ENCODE measurements at places on chromosomes 12 and 14. TPM values are rescaled to one million over a fixed set of nuclear protein-coding genes. Genes with fewer than 3 reads are reported as not detected.

Gene TMCC3
- 5.8 TPM for total RNA-seq

Gene PDE3A
- 4.6 TPM for total RNA-seq

DNA sequence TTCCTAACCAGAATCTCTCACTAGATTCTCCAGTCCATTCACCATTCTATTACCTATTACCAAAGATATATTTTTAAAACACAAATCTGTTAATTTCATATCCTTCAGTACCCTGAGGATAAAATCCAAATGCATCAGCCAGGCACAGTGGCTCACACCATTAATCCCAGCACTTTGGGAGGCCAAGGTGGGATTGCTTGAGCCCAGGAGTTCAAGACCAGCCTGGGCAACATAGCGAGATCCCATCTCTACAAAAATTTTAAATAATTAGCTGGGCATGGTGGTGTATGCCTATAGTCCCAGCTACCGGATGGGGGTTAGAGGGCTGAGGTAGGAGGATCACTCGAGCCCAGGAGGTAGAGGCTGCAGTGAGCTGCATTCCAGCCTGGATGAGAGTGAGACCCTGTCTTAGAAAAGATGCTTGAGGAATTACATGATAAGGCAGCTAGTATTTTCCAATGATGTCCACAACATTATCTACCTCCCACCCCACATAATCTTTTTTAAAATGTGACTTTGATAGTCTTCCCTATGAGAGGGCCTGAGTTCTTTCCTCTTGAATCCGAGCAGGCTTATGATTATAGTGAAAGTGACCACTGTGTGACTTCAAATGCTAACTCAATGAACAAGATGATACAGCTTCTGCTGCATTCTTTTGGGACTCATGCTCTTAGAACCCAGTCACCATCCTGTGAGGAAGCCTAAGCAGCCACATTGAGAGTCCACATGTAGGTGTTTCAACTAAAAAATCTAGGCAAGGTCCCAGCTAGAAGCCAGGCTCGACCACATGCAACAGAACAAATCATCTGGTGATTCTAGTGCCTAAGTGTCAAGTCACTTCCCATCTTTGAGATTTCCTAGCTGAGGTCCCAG lies 18.0 kb downstream of the HECTD1 start:
- DNase-seq: no peak

- DNase-seq: no peak
These were observed 152.0 kb downstream of the BCAT1 start for GRCh38 chr12:24796876-24797275.

Gene LALBA
- total RNA-seq: not detected

Gene OR4N5
- not detected for total RNA-seq

- no peak for DNase-seq
These were observed 89.5 kb downstream of the SMOC1 start for GRCh38 chr14:69968681-69969080.

- no peak for DNase-seq
These were observed 534 bp downstream of the PPP2R3C start for GRCh38 chr14:35121026-35121886.

DNA sequence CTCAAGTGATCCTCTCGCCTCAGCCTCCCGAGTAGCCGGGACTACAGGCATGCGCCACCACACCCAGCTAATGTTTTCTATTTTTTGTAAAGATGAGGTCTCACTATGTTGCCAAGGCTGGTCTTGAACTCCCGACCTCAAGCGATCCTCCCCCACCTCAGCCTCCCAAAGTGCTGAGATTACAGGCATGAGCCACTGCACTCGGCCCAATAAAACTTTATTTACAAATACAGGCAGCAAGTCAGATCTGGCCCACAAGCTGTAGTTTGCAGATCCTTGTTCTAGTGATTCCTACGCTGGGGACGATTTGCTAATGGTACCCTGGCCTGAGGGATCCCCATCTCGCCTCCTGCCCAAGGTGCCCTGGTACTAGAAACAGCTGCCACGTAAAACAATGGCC lies 74.6 kb downstream of the CCDC88C start:
- DNase-seq: no peak

DNA sequence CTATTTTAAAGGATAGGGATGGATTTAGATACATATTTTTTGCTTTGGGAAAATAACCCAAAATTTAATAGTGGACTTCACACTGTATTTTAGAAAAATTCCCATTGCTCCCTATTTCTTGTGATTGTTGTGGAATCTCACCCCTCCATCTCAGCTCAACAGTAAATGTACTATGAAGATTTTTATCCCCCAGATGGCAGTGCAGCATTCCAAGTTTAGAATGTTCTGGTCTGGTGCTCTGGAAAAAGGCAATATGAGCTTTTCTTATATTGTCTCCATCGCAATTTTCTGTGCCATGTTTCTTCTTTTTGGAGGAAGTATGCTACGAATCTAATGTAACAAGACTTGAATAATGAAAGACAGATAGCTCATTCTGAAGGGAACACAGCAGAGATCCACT lies 471.7 kb upstream of the SYT1 start:
- no peak for DNase-seq

Gene FSCB
- total RNA-seq: not detected

Gene KRT83
- not detected for total RNA-seq

DNA sequence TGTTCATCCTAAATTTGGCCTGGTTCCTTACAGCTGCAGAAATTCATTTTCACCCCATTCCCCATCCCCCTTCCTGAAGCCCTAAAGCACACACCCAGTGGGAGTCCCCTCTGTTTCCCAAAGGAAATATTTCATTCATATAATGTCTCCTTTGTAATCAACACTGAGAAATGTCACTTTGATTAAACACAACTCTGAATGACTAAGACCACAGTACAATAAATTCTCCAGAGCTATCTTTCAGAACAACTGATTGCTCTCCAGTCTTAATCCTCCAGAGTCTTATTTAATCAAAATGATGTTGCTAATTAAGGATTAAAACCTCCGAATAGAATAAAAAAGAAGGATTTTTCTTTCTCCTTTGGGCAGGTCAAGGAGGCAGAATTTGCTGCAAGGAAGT lies 6.4 kb downstream of the SLC15A5 start:
- DNase-seq: peak; percentile 4

DNA sequence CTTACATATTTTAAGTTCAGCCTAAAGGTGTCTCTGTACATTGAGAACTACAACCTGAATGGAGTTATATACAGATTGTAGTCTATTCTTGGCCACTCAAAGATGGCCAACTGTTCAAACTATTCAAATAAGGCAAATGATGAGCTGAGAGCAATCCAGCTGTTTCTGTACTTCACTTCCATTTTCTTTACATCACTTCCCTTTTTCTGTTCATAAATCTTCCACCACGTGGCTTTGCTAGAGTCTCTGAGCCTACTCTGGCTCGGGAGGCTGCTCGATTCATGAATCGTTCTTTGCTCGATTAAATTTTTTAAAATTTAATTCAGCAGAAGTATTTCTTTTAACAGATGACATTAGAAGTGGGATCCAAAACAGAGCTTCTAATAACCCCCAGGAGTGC lies 879.7 kb downstream of the GALC start:
- DNase-seq: no peak

DNA sequence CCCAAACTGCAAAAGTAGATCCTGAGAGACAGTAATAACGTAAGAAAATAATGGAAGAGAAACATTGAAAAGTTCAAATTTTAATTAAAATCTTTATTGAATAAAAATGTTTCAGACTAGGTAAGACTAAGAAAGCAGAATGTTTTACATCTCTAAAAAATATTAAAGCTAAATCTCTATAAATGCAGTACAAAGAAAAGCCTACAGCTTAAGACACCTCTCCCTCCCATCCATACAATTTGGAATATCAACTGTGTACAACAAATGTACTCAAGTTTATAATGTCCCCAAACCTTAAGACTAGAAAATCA lies 8.5 kb upstream of the CERS5 start:
- no peak for DNase-seq

GRCh38 chr12:106205208-106206069 lies 42.4 kb downstream of the CKAP4 start:
- no peak for DNase-seq

DNA sequence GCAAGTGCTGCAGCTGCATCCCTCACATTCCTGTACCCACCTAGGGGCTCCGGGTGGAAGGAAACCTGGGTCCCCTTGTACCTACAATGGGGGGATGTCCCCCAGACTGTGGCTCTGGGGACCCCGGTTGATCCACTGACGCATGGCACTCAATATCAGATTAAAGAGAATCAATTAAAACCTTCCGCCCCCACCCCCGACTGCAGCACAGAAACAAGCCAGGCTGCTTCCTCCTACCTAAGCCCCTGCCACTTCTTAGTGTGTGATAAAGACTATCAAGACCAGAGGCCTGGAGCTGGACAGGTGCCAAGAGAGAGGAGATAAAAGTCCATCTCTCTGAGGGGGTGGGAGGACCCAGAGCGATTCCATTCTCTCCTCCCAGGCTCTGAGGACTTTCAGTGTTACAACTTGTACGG lies 28.2 kb upstream of the RPLP0 start:
- no peak for DNase-seq

GRCh38 chr12:56599797-56600196 lies 30.3 kb downstream of the BAZ2A start:
- DNase-seq: no peak

Gene ACRBP
- total RNA-seq: not detected

GRCh38 chr12:29744365-29744764 lies 39.4 kb downstream of the TMTC1 start:
- DNase-seq: no peak

Gene CEBPE
- not detected for total RNA-seq

DNA sequence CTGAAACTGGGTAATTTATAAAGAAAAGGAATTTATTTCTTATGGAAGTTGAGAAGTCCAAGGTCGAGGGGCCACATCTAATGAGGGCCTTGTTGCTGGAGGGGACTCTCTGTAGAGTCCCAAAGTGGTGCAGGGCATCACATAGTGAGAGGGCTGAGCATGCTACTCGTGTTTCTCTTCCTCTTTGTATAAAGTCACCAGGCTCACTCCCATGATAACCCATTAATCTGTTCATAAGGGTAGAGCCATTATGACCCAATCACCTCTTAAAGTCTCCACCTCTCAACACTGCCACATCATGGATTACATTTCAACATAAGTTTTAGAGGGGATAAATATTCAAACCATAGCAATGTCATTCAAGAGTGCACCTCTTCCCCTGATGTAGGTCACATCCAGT lies 79.1 kb upstream of the ATP2B1 start:
- no peak for DNase-seq
